ENCODE measurements at places on chromosomes 7 and 10.

DNA sequence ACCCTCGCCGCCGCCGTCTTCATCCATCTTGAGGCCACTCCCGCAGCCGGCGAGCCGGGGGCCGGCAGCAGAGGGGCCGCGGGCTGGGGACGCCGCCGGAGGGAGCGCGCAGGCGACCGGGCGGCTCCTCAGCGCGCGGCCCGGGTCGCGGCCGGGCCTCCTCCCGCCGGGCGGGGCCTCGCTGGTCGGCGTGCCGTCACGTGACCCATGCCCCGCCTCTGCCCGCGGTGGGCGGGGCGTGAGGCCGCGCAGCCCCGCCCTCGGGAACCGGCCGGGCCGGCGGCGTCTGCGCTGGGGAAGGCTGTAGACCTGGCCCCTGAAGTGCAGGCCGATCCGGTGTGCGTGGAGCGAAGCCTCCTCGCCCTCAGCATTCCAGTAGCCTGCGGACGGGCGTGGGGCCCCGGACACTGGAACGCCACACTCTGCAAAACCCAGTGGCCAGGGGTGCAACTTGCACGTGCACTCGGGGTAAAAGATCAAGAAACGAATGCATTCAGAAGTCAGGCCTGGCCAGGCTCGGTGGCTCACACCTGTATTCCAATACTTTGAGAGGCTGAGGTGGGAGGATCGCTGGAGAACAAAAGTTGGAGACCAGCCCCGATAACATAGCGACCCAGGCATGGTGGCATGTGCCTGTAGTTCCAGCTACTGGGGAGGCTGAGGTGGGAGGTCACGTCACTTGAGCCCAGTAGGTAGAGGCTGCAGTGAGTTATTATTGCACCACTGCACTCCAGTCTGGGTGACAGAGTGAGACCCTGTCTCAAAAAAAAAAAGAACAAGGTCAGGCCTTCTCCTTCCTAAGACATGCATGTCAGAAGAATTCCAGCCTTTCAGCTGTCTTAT, at the start of gene CYTH3:
Gene CYTH3, minus strand, starts transcription at position 144 of the 843 bp plus-strand sequence. Its CDS starts 117 bp downstream, at position 27.
- DNase-seq: peak; percentile 35

- DNase-seq: no peak
These were observed 89.8 kb downstream of the ARL4A start for GRCh38 chr7:12777257-12777656.

DNA sequence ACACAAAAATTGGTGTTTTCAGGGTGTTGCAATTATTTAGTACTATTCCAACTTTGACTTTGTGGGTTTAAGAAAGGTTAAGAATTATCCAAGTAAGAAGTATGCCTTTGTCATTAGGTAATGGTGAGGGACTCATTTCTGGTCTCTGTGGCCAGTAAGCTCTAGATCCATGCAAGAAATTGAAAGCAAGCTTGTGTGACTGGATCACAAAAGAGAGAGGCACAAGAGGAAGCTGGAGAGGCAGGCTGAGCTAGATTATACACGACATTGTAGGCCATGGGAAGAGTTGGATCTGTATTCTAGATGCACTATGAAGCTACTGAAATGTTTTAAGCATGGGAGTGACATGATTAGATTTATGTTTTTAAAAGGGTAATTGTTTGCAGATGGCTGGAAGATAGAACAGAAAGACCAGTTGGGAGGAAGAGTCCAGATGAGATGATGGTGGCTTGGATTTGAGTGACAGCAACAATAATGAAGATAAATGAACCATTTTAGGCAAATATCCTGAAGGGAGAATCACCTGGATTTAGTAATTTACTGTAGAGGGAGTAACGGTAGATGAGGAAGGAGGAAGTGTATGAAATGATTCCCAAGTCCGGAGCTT, 50.0 kb downstream of the CALD1 start:
- DNase-seq: no peak

DNA sequence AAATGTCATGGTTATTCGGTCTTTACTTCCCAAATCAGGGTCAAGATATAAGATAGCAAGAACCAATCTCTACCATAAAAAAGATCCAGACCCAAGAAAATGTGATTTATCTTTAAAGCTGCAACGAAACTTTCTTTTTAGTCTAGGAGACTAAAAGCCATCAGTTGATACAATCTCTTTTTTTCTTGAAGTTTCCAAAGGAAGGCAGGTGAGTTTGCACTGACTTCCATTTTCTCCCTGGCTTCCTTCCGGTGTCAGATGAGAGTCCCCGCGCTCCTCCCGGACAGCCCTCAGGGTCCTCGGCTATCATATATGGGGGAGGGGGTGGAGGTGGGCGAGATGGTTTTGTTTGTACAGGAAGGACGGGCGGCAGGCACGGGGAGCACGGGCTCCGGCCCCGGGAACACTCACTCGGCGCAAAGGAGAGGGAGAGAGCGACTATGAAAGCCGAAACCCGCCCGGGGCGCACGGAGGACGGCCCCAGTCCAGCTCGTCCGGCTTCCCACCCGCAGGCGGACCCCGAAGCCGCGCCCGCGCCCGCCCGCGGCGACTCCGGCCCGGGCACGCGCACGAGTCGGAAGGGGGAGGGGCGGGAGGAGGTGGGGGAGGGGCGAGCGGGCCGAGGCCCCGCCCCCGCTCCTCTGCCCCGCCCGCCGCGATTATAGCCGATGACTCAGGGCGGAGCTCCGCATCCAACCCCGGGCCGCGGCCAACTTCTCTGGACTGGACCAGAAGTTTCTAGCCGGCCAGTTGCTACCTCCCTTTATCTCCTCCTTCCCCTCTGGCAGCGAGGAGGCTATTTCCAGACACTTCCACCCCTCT, at the start of gene BAG3:
Gene BAG3, plus strand, starts transcription at position 689 of the 822 bp plus-strand sequence. CDS start 296 bp downstream, outside the sequence.
- DNase-seq: peak; percentile 61

GRCh38 chr7:139902436-139903102, 73.5 kb downstream of the TBXAS1 start:
- no peak for DNase-seq

DNA sequence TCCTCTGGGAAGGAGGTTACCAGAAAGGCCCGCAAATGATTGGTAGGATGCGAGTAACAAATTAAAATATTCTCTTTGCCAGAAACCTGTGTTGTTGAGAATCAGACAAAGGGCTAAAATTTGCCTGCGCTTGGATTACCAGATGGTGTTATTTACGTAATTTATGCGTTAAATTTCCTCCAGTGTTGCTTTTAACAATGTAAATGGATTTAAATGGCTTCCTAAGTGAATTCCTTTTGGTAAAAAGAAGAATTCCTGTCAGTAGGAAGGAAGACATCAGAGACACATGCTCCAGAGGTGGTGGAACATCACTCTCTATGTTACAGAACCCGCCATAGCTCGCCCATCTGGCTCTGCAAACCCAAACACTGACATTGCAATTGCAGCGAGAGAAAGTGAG, 520.6 kb downstream of the GALNT17 start:
- DNase-seq: no peak

DNA sequence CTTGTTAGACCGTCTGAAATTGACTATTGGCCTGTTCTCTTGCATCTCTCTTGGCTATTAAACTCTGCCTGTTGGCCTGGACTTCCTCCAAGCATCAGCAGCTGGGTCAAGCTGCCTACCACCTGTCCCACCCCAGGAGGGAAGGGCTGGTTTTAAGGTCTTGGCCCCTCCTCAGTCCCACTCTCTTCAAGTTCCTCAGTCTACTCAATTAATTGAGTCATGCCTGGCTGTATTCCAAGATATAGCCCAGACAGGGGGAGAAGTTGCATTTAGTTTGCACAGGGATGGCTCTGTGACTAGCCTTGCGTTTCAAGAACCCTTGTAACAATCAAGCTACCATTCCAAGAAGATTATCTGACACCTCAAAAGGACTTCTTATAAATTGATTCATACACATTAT, 113.8 kb upstream of the GLI3 start:
- DNase-seq: no peak

DNA sequence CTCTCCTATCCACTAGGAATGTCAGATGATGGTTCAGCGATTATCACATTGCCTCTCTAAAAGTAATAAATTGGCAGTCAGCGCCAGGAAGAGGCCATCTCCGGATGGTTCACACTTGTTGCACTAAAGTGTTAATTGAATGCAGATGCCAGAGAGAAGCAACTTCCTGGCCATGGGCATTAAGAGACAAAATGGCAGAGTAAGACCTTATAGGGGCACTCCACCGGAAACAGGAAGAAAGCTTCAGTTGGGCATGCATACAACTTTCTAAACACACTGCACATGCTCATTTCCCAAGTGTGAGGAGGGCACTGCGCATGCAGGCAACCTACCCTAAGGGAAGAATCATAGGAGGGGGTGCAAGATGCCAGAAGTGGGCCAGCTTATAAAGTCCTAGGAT, 71.7 kb upstream of the AUTS2 start:
- DNase-seq: no peak

- no peak for DNase-seq
These were observed 283.3 kb downstream of the TNS3 start for GRCh38 chr7:47298636-47299035.

- no peak for DNase-seq
These were observed 224.0 kb upstream of the ZNF32 start for GRCh38 chr10:43872644-43873043.

DNA sequence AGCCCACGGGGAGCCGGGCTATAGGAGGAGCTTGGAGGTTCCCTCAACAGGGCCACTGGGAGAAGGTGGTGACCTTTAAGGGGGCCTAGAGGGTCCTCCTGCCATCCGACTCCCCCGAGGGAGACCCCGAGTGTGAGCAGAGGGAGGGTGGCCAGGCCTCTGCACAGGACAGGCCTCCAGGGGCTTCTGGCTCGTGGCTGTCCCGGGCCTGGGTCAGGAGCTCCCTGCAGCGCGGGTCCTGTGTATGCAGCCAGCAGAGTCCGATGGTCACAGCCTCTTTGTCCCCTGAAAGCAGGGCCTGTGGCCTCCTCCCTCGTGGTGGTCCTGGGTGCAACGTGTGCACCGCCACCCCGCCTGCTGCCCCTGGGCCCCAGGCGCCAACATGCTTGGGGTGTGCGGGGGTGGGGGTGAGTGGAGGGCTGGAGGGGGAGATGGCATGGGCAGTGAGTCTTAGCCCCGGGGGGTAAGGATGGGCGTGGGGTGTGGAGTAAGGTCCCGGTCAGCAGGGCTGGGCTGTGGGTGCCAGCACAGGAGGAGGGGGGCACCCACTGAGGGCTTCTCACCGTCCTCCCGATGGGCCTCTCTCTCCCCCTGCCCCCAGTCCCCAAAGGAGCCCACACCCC, 27.1 kb downstream of the UNCX start:
- DNase-seq: no peak

- DNase-seq: no peak
These were observed 78.1 kb upstream of the CCDC6 start for GRCh38 chr10:59984415-59984814.

GRCh38 chr7:25260862-25261494, 32.7 kb upstream of the NPVF start:
- no peak for DNase-seq

- no peak for DNase-seq
These were observed 141.9 kb downstream of the CUX1 start for GRCh38 chr7:101959342-101959741.

DNA sequence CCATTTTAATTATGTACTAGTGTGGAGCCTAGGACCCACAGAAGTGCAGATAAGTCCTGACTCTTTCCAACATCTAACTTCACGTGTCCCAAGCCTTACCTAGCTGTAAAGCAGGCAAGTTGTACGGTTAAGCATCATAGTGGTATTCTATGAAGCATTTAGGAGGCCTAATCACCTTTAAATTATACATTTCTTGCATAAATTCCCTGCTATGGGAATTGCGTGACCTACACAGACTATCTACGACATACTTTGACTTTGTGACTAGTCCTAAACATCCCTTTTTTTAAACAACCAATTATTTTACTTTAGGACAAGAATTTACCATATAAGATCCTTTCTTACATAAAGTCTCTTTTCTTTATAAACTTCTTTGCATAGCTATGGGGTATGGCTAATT, 37.7 kb upstream of the LRGUK start:
- no peak for DNase-seq

DNA sequence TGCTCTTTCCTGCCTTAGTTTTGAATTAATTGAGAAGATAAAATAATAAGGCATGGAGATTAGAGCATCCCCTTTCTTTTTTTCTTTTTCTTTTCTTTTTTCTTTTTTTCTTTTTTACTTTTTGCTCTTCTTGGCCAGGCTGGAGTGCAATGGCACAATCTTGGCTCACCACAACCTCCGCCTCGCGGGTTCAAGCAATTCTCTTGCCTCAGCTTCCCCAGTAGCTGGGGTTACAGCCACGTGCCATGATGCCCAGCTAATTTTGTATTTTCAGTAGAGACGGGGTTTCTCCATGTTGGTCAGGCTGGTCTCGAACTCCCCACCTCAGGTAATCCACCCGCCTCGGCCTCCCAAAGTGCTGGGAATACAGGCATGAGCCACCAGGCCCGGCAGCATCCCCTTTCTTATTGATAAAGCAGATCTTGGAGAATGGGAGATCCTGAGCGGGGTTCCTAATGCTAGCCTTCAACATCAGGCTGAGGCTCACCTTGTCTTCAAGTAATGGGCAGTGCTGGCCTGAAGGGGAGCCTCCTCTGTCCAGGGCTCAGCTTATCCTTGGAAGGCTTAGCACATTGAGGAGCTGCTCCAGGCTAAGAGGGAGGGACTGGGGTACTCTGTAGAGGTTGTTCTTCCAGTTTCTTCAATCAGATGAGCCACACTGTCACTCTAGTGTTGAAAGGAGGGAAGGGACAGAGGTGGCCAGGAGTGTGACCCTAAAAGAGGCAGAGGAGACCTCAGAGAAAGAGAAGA, 27.9 kb downstream of the GSTO2 start:
- no peak for DNase-seq

DNA sequence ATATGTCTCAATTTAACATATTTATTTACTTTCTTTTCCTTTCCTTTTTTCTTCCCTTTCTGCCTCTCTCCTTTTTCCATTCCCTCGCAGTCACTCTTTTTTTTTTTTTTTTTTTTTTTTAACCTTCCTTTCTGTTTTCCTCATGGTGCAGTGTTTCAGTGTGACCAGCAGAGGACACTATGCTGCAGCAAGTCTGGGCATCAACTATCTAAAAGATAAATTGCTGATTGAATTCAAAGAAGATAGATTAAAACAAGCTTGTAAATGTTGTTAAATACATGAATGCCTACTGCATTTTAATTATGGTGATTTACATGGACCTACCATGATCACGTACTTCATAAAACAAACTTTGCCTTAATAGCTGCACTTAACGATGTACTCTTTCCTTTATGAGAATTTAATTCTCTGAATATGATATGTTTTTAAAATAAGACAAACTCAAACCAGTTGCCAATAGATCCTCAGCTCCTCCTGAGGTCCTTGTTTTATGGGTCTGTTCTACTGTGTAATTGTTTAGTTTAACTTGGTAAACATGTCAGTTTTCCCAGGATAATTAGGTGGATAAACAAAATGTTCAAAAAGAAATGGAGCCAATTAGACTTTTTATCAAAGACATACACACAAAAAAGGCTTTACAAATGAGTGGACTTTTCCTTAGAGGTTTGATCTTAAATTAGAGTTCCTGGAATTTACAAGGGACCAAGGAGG, 101.0 kb upstream of the AGR3 start:
- no peak for DNase-seq

DNA sequence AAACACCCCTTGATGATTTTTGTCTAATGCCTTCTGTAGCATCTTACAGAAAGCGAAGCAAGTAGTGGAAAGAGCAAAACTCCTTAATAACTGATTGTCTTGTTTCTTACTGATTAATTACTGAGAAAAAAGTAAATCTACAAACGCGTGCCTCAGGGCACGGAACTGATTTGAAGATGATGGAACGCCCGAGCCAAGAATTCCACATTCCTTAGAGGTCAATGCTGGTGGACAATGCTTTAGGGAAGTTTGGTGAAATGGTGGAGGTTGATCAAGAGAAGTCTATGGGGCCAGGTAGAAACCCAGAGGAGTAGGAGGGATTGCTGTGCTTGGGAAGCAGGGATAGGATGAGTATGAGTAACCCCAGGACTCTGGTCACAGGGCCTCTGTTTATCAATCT, 5.0 kb upstream of the SORBS1 start:
- DNase-seq: no peak

All from stimulated activated CD4-positive, alpha-beta T cell treated with anti-CD3 and anti-CD28 coated beads, Interleukin-15, amount 100 ng/mL, for 48 hours (primary cell).